ENCODE measurements at places on chromosomes 3 and 15.
A peak's percentile ranks its signal among the peaks of the same experiment; 100 is the strongest.

GRCh38 chr3:37456270-37456708 lies 281.9 kb upstream of the LRRFIP2 start:
- no peak for DNase-seq

- no peak for DNase-seq
Measured at GRCh38 chr3:153252963-153253362, 90.9 kb downstream of the RAP2B start.

DNA sequence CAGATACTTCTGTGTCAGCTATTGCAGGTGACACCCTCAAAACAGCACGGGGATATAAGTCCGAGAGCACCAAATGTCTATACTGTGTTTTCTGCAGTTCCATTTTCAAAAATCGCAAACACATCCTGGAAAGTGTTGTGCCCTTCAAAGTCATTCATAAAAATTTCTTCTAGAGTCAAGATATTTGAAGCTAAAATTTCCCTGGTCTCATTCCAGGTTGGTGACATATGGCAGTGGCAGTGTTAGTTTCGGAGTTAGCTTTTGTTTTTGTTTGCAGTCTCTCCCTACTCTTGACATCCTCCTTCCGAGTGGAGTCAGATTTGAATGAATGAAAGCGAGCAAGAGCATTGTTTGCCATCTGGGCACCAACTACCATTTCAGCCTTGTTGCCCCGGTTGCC lies 3.2 kb upstream of the FSIP1 start:
- DNase-seq, result no peak

DNA sequence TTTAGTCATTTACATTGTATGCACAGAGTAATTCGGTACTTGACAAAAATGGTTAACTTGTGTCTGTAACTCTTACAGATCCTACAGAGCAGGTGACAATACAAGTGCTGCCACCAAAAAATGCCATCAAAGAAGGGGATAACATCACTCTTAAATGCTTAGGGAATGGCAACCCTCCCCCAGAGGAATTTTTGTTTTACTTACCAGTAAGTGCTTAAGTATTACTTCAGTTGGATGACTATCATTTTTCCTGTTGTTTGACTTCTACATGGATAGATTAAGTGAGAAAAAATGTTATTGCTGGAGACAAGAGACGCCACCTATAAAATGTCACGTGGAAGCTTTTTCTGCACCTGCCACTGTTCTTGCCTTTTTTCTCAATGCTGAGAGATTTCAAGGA lies 173.2 kb downstream of the ALCAM start:
- no peak for DNase-seq

- DNase-seq, result no peak
Measured at GRCh38 chr3:55968331-55968730, 481.2 kb upstream of the WNT5A start.

DNA sequence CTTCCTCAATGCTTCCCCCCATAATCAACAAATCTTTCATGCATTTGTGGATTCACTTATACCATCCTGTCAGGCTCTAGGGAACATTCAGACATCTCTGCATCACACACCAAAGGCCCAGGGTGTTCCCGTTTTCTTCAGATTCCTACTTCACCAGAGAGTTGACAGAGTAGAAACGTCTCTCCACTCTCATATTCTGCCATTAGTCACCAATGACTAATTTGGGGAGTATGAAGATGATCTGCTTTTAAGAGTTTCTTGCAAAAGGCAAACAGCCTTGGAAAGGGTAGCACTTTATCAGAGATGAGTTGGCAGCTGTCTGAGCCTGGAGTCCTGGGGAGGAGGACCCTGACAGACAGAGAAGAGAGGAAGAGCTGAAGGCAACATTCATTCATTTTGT lies 55.8 kb upstream of the DGKG start:
- no peak for DNase-seq

GRCh38 chr3:159763011-159763601 lies 225.5 kb upstream of the IL12A start:
- no peak for DNase-seq

GRCh38 chr15:67755264-67755663 lies 70.0 kb upstream of the SKOR1 start:
- no peak for DNase-seq

GRCh38 chr3:66642484-66642883 lies 141.7 kb upstream of the LRIG1 start:
- no peak for DNase-seq

GRCh38 chr3:119297169-119297568 lies 3.0 kb downstream of the ARHGAP31 start:
- DNase-seq, result no peak

DNA sequence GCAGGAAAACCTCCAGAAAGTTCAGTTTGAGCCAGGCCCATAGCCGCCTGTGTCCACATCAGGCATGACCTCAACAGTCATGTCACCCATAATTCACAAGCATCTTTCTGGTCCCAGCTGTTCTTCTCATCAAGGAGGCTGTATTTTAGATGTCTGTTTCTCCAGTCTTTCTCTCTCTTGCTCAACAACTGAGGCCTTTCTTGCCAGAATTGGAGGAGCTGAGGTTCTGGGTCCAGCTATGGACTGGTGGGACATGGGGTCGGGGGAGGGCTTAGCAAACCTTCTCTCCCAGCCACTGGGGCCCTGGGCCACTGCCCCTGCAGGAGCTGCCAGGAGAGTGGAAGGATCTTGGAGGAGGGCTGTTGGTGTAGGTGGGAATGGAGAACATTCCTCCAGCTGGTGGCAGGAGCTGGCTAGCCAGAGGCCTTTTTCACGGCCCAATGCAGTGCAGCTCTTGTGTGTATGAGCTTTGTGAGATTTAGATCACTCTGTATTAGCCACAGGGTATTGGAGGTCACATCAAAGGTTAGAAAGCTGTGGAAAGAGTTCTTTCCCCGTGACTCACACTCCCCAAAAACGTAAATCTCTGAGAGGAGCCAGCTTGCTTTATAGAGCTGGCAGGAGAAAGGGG lies 23.5 kb downstream of the MAGEF1 start:
- no peak for DNase-seq

DNA sequence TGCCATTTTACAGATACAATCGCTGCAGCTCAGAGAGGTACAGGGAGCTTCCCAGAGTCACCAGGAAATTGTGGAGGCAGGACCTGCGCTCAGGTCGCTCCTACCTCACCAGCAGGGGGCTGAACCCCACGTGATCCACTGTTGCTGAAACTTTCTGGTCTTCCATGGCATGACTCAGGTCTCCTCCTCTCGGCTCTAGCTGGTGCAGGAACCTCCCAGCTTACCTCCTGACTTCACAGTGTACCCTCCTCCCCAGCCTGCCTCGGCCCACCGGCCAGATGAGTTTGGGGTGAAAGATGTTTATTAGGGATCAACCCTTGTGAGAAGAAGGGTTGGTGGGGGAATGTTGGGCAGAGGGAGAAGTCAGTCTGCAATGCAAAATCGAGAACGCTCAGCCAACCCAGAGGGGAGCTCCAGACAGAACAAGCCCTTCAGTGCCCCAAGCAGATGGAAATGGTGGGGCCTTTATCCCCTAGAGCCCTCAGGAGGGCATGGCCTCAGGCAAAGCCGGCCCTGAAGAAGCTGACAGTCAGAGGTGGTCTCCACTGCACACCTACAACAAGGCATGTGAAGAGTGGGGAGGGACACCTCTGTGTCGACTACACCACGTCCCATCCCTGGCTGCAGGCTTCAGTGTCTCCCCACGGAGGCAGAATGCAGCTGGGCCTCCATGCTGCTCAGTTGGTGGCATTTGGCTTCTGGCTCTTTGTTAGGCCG lies 118.6 kb upstream of the PRR20G start:
- no peak for DNase-seq

GRCh38 chr3:13574798-13575451 lies 26.0 kb downstream of the FBLN2 start:
- no peak for DNase-seq

GRCh38 chr3:111738238-111738637 lies 120.8 kb upstream of the PHLDB2 start:
- DNase-seq, result no peak

- DNase-seq, result no peak
Measured at GRCh38 chr3:132325634-132326033, 8.4 kb downstream of the ACP3 start.

DNA sequence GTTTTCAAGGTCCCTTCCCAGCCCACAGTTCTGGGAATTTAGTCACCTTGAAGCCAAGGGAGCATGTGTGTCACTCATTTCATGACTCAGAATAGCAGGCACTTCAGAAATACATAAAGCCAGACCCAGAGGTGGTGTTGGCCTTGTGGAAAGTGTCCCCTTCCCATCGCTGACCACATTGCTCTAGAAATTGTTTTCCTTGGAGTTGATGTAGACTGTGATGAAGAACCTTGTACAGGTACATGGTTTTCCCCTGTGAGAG lies 158.8 kb downstream of the SLCO3A1 start:
- no peak for DNase-seq

GRCh38 chr3:47267490-47267824 lies 15.1 kb downstream of the KIF9 start:
- DNase-seq, result no peak

DNA sequence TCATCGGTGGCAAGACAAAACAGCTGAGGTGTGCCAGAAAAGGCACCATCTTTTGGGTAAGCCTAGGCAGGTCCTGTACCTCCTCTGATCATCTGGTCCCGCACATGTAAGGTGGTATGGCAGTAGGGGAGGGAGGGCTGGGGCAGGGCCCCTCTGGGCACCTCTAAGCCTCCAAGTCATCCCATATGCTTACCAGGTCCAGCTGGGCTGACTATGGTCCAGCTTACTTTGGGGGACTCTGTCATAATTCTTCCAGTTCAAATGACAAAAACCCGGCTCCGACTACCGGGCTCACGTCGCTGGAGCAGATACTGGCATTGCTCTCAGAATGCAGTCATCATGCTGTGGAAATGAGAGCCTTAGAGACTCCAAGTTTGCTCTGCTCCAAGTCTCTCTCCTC lies 1.9 kb upstream of the RAB6B start:
- DNase-seq, result no peak

- no peak for DNase-seq
Measured at GRCh38 chr3:32256206-32256605, 17.7 kb downstream of the CMTM8 start.

DNA sequence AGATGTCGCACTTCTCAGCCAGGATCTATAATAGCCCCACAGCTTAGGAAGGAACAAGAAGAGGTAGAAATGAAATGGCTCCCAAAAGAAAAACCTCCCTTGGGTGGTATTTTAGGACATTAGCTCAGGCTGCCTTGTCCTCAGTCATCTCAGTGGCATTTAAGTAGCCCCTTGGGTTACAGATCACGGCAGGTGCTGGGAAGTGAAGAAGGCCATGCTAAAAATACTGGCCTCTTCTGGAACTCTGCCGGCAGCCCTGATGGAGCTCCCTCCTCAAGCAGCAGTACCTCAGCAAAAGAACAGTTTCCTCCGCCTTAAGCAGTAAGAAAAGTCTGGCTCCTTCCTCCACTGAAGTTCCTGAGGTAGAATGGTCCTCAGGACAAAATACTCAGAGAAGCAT lies 7.3 kb upstream of the TPM1 start:
- no peak for DNase-seq

DNA sequence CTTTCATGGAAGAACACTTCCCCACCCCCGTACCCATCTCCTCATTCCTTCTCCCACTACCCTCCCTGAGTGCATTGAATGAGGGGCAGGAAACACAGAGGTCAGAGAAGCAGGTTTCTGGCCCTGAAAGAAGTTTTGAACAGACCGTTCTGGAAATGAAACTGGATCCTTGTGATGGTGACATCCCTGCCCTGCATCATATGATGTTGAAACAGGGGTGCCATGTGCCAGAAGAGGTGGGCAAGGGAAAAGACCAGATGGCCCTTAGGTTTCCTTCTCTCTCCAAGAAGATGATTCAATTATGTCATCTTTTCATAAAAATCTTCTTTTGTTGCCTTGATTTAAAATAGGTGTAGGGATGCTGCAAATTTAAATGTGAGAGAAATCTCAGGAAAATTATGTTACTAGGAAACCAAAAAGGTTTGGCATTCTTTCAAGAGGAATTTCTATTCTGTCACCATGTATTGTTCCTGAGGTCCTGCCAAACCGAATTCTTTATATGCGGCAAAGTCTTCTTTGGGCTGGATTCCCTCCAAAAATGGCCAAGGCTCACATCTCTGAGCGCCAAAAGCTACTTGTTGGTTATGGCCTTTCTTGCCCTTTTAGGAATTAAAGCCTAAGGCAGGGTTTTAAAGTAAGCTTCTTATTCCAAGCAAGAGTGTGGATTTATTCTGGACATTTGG lies 19.9 kb upstream of the TNFAIP8L3 start:
- no peak for DNase-seq

DNA sequence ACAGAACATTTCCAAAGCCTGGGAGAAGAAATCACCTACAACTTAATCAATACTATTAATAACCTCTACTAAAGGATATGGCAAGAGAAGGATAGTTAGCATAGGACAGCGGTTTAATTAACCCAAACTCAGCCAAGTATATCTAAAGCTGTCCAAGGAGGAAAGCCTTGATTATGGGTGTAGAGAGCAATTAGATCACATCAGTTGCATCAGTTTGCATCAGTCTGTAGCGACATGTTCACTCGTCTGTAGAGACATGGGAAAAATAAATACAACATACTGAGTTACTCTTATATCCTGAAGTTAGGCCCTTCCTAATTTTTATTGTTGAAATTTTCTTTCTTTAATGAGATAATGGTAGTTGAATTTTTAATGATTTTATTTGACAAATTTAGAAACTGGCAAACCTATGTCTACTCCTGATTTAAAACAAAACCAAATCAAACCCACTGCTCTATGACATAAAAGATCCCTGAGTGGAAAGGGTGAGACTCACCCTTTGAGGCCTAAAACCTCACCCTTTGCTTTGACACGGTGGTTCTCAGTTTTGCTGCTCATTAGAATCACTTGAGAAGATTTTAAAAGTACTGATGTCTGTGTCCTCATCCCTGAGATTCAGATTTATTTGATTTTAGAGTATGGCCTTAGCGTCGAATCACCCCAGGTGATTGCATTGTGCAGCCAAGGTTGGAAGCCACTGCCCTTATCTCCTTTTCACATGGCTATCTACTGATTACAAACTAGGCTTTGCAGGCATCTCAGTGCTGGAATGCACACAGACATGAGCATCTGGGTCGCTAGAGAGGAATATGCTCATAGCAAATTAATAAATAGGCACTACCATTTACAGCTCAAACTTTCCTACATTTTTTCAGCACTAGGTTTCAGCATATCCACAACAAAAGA lies 2.8 kb upstream of the CLRN1 start:
- no peak for DNase-seq

- no peak for DNase-seq
Measured at GRCh38 chr3:42666022-42666421, 12.5 kb downstream of the ZBTB47 start.

GRCh38 chr15:59196416-59196815 lies 10.2 kb upstream of the LDHAL6B start:
- DNase-seq, result no peak

- DNase-seq, result no peak
Measured at GRCh38 chr3:151769175-151769574, 35.4 kb downstream of the AADACL2 start.

- DNase-seq, result no peak
Measured at GRCh38 chr3:110327870-110328269, 743.7 kb upstream of the NECTIN3 start.

- DNase-seq, result peak; percentile 52
Measured at GRCh38 chr15:31758126-31758525, 272.2 kb upstream of the CHRNA7 start.

- no peak for DNase-seq
Measured at GRCh38 chr3:125042725-125043406, 12.9 kb downstream of the HEG1 start.

GRCh38 chr15:66169023-66169422 lies 84.5 kb downstream of the MEGF11 start:
- DNase-seq, result no peak

Measured in LNCaP clone FGC (cell line).